Non-pigmented ciliary epithelial cell (primary cell): ENCODE measurements at places on chromosomes 1 and 21.
A peak's percentile ranks its signal among the peaks of the same experiment; 100 is the strongest.

- no peak for DNase-seq
These were observed 56.9 kb downstream of the COP1 start for GRCh38 chr1:176149939-176150807.

DNA sequence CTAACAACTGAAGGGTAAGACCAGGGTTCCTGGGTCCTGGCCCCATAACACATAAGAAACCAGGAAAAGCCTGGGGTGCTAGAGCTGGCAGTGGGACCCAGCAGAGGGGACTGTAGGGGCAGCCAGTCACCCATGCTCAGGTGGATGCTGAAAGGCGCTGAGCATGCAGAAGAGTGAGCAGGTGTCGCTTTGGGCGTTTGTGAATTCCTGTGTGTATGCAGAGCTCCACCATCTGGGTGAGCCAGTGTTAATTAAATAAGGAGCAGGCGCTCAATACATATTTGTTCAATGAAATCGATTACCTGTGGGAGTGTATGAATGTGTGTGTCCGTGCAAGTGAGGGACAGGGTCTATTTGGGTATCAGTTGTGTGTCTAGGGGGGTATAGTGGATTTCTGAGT is 499 bp downstream of the C1QA start:
- no peak for DNase-seq

GRCh38 chr1:26744075-26744959 is 43.4 kb upstream of the PIGV start:
- peak; percentile 83 for DNase-seq

- DNase-seq, result no peak
These were observed 30.2 kb upstream of the DDX59 start for GRCh38 chr1:200699871-200700270.

GRCh38 chr1:153771841-153772593 is 3.2 kb upstream of the SLC27A3 start:
- DNase-seq, result no peak

DNA sequence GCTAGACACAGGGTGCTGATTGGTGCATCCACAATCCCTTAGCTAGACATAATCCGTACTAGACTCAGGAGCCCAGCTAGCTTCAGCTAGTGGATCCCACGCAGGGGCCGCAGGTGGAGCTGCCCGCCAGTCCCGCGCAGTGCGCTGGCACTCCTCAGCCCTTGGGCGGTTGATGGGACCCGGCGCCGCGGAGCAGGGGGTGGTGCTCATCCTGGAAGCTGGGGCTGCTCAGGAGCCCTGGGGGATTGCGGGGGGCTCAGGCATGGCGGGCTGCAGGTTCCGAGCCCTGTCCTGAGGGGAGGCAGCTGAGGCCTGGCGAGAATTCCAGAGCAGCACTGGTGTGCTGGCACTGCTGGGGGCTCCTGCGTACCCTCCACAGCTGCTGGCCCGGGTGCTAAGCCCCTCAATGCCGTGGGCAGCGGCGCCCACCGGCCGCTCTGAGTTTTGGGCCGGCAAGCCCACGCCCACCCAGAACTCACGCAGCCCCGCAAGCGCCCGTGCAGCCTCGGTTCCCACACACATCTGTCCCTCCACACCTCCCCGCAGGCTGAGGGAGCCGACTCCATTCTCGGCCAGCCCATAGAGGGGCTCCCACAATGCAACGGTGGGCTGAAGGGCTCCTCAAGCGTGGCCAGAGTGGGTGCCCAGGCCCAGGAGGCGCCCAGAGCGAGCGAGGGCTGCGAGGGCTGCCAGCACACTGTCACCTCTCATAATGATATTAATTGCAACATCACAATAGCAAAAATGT is 87.4 kb downstream of the CRB1 start:
- DNase-seq, result no peak

GRCh38 chr1:6331543-6332273 is 61.9 kb downstream of the ACOT7 start:
- DNase-seq, result no peak

DNA sequence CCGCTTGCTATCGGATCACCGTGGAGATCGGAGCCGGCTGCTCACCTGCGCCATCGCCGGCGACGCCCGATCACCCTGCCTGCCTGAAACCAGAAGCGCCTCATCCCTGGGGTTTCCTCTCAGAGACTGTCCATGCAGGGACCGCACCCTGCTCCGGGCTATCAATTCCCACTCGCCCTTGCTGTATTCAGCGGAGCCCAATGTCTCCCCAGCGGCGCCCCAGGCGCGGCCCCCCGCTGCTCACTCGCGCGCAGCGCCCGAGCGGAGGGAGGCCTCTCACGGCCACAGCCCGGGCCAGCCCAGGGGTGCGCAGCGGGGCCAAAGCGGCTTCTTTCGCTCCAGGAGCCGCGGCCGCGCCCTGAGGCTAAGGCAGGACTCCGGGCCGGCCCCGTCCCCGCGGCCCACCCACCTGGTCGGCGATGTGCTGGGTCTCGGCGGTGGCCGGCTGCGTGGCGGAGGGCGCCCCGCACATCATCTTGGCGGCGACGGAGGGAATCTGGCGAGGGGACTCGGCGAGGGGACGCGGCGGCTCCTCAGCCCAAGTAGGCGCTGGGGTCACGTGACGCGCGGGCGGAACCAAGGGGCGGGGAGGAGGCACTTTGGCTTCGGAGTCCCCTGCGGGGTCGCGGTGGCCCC is at the start of gene CSTB:
TSS of gene CSTB (minus strand) at position 514 of the 636 bp plus-strand sequence. CDS start at position 475, 39 bp downstream.
- no peak for DNase-seq
